GM19239 (cell line): ENCODE measurements at places on chromosomes 12 and 14.
A peak's percentile ranks its signal among the peaks of the same experiment; 100 is the strongest.

DNA sequence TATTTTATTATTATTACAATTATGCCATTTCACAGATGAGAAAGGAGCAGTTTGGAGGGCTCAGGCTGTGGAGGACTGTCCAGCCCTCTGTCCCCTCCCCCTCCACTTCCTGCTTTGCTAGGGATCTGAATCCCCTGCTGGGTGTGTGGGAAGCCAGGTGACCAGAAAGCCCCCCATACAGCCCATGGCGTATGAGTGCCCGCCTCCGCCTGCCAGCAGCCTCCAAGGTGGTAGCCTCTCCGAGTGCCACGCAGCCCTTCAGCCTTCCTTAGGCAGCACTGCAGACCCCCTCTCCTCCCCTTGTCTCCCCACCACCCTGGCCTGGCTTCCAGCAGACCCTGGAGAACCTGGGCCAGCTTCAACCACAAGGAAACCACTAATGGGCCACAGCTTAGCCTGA is 12.6 kb downstream of the DTX1 start:
- no peak for DNase-seq

DNA sequence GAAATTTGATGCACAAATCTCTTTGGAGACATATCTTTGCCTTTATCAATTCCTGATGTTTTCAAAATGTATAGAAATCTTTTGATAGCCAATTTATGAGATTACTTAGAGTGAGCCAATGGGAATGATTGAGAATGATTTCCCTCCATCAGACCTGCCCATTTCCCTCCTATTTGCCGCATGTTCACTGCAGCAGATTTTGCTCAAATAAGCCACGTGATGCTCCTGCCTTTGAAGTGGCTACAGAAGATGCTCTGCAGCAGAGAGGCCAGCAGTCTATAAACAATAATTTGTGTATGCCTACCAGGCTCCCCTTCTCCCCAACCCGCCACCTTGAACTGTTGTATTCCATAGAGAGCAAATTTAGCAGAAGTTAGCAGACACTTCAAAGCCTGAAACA is 21.9 kb downstream of the WIF1 start:
- DNase-seq: no peak

DNA sequence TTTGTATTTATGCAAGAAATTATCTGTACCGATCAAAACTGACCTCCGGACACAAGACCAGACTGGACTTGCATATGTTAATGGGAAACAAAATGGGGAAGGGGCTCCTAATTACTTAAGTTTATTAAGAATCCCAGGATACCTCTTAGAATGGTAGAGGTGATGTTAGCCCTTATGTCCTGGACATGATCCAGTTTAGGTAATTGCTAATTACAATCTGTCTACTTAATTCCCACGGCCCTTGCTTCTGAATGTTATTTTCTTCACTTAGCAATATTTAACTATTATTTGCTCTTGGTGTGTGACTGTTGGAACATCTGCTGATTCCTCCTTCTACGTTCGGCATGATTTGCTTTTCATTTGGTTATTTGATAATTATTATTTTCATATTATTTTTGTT is 644.0 kb downstream of the DIO2 start:
- DNase-seq: no peak

- peak; percentile 56 for DNase-seq
Measured at GRCh38 chr14:75578102-75578785, at the start of gene FLVCR2. Gene FLVCR2 (plus strand): TSS chr14:75578620. CDS start chr14:75578973, 353 bp downstream.

GRCh38 chr12:69046363-69046762 is 113.4 kb upstream of the CPM start:
- no peak for DNase-seq

GRCh38 chr12:49059299-49060171 is 1.1 kb downstream of the KMT2D start:
- no peak for DNase-seq

- DNase-seq: no peak
Measured at GRCh38 chr14:38004610-38004879, 203.2 kb upstream of the SSTR1 start.
